ENCODE measurements at places on chromosomes 12 and 14.
A peak's percentile ranks its signal among the peaks of the same experiment; 100 is the strongest.

GRCh38 chr12:120708651-120709050 lies 1.6 kb upstream of the UNC119B start:
- DNase-seq, result no peak

- no peak for DNase-seq
These were observed 190.4 kb upstream of the FOXN3 start for GRCh38 chr14:89607453-89607852.

DNA sequence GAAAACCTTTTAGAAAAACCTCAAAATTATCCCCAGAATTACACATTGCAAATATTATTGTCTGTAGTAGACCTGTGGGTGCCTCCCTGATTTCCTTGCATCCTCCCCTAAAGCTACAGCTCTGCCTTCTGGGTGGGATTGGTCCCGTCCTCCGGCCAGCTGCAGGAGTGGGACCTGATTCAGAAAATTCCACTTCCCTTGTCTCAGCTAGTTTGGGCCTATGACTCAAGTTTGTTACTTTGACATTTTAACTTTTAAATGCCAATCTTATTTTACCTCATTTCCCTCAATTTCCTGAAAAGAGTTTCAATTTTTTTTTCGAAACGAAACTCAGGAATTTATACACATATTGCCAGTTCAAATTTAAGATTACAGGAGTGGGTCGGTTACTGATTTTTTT lies 13.2 kb upstream of the SLC41A2 start:
- DNase-seq, result no peak

GRCh38 chr12:40010899-40011774 lies 94.7 kb downstream of the SLC2A13 start:
- DNase-seq, result peak; percentile 66

GRCh38 chr12:94509317-94509716 lies 49.6 kb upstream of the CEP83 start:
- no peak for DNase-seq

- DNase-seq, result no peak
These were observed 18.0 kb downstream of the MAP1LC3B2 start for GRCh38 chr12:116577154-116577561.

GRCh38 chr12:6032726-6033125 lies 87.7 kb upstream of the ANO2 start:
- no peak for DNase-seq

DNA sequence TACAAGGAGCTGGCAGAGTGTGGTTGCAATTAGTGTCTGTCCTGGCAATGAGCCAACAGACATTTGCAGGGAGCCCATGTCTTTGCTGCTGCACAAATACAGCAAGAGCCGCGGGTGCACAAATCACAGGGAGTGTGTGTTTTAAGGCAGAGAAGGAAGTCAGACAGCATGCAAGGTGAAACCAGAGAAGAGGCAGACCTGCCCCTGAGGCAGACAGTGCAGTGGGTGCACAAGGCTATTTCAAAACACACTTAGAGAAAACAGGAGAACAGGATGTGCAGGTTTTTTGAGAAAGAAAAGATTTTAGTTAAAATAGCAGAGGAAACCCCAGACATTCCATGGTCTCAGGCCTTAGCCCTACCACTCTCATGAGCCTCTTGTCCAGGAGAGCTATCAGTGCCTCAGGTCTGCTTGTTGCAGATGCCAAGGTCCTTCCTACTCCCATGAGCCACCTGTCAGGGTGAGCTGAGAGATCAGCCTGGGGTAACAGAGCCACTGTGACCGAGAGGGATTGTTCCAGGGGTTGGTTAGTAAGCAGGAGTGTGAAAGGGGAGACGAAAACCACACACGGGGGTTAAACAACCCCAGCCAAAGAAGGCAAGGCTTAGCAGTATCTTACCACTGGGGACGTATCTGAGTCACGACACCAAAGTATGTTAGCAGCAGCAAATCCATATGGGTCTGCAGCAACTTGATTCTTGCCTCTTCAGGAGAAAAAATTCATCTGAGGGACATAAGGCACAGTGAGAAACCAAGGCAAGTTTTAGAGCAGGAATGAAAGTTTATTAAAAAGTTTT lies 78.1 kb downstream of the C14orf132 start:
- DNase-seq, result peak; percentile 65

DNA sequence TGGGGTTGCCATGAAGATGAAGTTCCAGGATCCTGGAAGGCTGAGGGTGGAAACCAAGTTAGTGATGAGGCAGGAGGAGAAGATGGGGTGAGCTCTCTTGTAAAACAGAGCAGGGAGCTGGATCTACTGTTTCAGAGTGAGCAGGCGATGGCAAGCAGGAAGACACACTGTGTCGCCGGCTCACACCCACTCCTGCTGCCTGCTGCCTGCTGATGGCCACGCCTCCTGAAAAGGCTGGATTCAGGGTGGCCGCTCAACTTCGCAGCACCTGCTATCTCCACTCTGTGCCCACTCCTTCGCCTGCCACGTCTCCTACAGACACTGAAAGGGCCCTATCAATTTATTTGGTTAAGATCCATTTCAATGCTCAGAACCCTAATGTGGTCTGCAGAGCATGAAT lies 96.1 kb downstream of the RBM19 start:
- no peak for DNase-seq

DNA sequence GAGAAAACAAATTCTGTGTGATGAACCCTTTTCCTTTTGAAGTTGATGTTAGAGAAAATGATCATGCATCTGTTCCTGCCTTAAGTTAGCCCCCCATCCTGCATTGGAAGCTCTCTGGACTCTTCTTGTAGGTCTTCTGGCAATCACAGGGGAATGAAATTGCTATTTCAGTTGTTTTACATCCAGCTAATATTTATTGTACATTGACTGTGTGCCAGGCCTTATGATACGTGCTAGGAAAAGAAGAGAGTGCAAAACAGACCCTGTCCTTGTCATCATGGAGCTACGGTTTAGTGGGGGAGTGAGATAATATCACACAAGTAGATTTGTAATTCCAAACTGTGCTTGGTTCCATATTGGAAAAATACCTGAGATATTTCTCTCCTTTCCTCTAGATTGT lies 118.6 kb downstream of the TGFB3 start:
- no peak for DNase-seq

GRCh38 chr12:32431025-32431424 lies 31.7 kb downstream of the FGD4 start:
- DNase-seq, result no peak

DNA sequence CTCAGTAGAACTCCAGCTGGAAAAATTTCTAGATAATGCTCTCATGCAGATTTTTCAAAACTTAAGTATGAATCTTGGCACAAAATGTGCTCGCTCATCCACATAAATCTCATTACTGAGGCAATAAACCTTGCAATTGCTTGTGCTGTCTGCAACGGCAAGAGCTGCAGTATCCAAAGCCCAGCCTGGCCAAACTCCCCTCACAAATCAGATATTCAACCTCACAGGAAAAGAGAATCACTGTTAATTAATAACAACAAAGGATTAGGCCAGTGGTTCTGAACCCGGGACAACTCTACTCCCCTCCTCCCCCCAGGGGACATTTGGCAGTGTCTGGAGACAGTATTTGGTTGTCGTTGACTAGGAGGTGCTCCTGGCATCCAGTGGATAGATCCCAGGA lies 19.2 kb upstream of the CORO1C start:
- peak; percentile 77 for DNase-seq
